Stimulated activated CD4-positive, alpha-beta T cell treated with anti-CD3 and anti-CD28 coated beads, Interleukin-4, amount 100 ng/mL, for 48 hours (primary cell): ENCODE measurements at places on chromosomes 5 and 9.
A peak's percentile ranks its signal among the peaks of the same experiment; 100 is the strongest.

DNA sequence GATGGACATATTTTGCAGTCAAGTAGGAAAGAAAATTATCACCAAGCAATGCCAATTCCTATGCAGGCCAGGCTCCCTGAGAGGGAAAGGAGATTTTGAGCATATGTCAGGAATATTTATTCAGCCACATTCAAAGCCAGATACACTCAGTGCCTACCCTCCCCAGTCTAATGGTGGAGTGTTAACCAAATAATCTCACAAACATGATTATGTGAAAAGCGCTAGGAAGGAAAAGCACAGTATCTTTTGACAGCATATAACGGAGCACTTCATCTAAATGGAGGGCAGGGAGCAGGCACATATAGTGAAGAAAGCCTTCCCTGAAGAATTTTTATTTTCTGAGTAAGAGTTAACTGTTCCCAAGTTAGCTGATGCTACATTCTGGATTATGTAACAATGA, 80.3 kb upstream of the SLC30A5 start:
- DNase-seq: no peak

DNA sequence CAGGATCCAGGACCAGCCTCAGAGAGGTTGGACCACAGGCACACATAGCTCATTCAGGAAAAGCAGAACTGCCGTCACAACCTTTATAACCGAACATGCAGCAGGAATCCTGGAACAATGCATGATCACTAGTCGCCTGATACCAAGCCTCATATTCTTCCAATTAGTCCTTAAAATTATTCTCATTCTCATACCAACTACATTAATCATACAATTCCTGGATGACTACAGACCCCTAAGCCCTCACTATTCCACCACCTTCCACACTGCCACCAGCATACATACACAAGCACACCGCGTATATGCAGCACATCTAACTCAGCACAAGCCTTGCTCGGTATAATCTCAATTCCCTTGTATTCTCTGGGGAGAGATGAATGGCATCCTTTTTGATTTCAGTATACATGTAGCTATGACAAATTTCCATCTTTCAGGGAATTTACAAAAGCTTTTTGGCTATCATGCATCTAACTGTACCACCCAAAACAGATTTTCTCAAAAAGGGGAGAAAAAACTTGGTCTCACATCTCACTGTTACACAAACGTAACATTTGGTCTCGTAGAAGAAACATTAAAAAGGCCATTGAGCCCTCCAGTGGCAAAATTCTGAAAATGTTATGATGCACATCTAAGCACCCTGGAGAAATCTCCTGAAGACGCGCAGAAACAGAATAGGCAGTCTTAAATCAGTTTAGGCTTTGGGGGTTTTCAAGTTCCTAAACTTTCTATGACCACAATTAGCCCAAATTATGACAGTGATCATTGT, 46.2 kb downstream of the MCTP1 start:
- DNase-seq: no peak

- no peak for DNase-seq
Observed at GRCh38 chr5:39946356-39947045, 521.7 kb upstream of the DAB2 start.

GRCh38 chr9:91948101-91948596, 1.9 kb downstream of the ROR2 start:
- DNase-seq: no peak

- no peak for DNase-seq
Observed at GRCh38 chr9:126973651-126974529, 59.3 kb downstream of the RALGPS1 start.

DNA sequence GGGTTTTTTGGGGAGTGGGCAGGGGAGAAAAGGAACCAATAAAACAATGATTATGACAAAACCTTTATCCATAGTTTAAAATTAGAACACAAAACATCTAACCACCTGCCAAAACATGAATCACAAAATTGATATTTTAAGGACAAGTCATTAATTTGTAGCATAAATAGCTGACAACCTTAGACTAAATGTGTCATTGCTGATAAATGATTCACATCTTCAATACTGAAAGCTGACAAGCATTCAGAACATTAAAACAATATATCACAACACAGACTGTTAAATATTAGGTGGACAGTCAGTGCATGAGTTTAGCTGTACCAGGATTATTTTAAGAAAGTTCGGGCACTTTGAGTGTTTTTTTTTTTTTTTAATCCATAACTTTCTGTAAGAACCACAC, 71.5 kb downstream of the NR3C1 start:
- no peak for DNase-seq

DNA sequence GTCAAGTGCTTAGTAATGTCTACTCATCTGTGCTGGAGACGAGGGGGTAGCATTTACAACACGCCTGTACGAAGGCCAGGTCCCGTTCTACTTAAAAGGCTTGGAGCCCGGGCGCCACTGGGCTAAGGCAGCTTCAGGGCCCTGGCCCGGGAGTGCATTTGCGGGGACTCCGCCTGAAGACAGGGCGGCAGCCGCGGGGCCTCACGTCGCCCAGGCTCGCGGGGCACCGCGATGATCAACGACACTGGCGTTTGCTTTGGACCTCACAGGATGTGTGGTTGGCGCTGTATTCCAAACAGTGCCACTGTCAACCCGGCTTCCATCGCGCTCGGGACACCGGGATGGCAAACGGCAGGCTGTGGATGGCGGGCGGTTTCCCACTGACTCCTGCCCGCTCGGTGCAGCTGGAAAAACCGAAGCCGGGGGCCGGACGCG, 1.1 kb upstream of the TENT4A start:
- DNase-seq: peak; percentile 33

- no peak for DNase-seq
Observed at GRCh38 chr5:79508354-79508753, 5.6 kb downstream of the HOMER1 start.

- no peak for DNase-seq
Observed at GRCh38 chr9:72464857-72465592, 56.4 kb upstream of the TMC1 start.

DNA sequence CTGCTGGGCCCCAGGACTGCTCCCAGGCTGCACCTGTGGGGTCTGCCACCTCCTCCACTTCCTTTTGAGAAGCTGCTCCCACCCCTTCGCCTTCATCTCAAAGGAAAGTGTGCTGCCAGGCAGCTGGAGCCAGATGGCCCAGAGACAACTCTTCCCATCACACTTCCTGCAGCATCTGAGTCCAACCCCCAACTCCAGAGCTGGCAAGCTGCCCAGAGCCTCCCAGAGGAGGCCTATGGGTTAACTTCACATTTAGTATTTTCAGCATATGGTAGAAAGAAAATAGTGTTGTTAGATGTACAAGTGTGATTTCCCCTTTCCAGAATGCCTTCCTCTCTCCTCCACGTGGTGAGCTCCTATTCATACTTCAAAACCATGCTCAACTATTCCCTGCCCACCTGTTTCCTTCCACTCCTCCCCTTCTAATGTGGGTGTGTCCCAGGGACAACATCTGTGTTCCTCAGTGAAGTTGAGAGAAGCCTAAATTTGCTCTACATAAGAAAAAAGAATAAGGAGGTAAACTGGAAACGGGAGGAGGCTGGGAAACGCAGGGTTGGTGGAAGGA, 38.6 kb upstream of the KCNMB1 start:
- DNase-seq: no peak

- no peak for DNase-seq
Observed at GRCh38 chr5:168163966-168164365, 127.5 kb upstream of the WWC1 start.

- DNase-seq: no peak
Observed at GRCh38 chr5:75611311-75612225, at the start of gene ANKDD1B. ANKDD1B (plus strand) TSS chr5:75611453; CDS start chr5:75611635, 182 bp downstream.

DNA sequence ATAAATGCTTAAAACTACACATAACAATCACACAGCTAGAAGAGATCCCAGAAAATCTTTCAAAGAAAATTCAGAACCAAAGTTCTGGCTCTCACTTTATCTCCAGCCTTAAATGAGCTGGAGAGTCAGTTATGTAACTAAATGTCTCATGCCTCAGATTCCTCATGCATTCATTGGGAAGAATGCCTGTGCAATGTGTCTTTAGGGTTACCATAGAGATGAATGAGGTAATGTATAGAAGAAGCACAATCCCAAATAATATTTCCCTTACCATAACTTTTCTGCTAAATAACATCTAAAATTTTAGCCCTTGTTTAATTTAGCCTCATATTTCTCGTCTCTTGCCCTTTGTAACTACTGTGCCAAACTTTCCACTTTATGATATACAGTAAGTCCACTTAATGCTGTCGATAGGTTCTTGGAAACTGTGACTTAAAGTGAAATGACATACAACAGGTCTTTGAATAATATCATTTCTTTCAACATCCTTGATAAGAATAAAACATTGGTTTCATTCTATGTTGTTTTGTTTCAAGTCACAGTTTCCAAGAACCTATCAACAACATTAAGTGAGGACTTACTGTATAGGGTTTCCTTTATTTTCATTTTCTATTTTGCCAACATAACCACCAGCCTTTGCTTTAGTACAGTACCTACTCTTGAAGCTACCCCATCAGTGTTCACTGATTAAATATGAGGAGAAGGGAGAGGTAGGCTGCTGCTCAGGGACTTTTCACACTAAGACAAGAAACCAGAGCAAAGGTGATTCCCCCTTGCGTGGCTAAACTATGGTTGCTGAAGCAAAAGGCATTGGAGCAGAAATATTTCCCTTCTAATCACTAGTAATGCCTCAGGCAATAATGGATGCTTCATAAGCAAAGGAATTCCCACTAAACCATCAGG, 295.7 kb upstream of the PTGER4 start:
- DNase-seq: no peak
